ENCODE measurements at places on chromosomes 3 and 15. TPM values are rescaled to one million over a fixed set of nuclear protein-coding genes. Genes with fewer than 3 reads are reported as not detected.

Gene GOLGA8J
- not detected for polyA plus RNA-seq

Gene ZNF197
- polyA plus RNA-seq = 4.0 TPM

Gene CLSTN2
- polyA plus RNA-seq = 0.31 TPM

Gene MYL3
- not detected for polyA plus RNA-seq

Gene HYAL2
- 199 TPM for polyA plus RNA-seq

Gene ISL2
- 0.32 TPM for polyA plus RNA-seq

Gene FANCI
- 14.2 TPM for polyA plus RNA-seq

Gene FOXL2
- polyA plus RNA-seq = 0.59 TPM

Gene ACSBG1
- 5.4 TPM for polyA plus RNA-seq

Gene RLBP1
- 0.05 TPM for polyA plus RNA-seq

GRCh38 chr3:157381606-157382005 lies 55.0 kb upstream of the PTX3 start:
- DNase-seq = no peak

DNA sequence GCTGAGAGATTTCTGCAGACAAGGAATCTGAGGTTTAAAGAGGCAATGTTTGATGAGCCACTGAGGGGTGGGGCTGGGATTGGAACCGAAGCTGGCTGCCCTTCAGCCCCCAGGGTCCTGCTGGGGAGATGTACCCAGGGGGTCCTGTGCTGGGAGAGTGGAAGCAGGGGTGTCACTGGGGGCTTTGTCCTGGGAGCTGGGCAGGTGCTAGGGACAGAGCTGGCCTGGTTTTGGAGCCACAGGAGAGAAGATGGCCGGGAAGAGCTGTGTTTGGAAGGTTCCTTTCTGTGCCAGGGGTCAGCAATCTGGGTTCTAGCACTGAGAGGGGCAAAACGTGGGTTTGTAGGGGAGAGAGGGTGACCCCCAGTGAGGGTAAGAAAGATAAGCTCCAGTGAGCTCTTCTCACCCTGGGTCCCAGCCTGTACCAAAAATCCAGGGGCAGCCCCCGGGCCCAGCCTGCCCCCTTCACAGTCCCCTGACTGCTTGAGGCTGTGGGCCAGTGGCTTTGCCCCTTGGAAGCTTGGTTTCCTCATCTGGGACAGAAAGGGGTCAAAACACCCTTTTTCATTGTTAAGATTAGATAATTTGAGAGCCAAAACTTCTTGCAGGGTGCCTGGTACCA lies 69.6 kb downstream of the SMAD3 start:
- no peak for DNase-seq

GRCh38 chr15:75672646-75673425 lies 25.1 kb downstream of the SNX33 start:
- DNase-seq = no peak

DNA sequence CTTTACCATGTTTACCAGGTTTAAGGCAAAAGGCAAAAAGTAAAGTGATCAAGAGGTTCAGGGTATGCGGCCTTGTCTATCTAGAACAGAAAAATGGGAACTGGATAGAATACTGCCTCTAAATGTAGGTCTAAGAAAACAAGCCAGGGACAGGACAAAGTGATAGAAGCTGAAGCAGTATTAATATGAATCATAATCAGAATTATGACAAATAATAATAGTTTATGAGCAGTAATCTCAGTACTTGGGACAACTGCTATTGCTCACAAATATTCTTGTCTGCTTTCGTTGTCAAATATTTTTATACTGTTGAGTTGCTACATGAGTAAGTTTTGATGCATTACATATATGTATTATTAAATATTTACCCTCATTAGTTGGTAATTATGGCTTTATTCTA lies 356.9 kb upstream of the RBMS3 start:
- DNase-seq = no peak

- no peak for DNase-seq
These were observed 89.6 kb downstream of the TBL1XR1 start for GRCh38 chr3:177107461-177108239.

DNA sequence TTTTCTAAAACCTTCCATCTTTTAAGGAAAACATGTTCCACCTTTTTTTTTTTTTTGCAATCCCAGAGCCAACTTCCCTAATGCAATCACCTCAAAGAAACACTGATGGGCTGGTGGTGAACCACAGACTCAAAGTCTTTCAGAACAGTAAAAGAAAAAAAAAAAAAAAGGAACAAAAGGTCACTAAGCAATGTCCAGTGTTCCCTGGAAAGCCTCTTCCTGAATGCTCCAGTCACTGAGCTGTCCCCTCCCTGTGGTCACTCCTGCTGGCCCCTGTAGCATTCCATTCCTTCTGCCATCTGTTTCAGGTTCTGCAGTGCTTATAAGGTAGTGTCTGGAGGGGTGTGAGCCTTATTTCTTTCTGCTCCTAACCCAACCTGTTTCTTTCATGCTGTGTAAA lies 53.3 kb downstream of the AAGAB start:
- no peak for DNase-seq

DNA sequence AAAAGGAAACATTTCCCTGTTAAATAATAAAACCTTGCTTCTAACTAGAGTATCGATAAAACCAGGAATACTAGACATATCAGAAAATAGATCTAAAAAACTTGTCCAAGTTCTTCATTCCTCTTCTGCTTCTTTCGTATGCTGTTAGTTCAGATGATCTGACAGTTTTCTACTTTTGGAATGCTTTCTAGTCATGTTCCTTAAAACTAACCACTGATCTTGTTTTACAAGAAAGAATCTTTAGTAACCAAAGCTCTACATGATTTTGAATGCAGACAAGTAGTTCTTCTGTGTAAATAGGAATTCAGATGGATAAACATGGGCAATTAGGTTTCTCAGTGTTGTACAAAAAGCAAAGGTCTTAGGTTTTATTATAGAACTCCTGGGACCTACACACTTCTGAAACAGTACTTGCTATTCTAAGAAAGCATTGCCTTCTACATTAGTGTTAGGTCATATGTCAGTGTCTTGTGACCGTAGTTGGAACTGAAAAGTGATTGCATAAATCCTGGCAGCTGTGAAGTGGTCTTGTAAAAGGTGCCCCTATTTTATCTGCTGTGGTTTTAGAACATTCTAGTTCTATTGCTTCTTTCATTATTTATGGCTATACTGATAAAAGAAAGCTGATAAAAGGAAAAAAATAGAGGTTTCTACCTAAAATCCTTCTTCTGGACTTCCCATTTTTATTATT lies 40.7 kb downstream of the SNRK start:
- no peak for DNase-seq

GRCh38 chr3:17752436-17752835 lies 10.0 kb upstream of the TBC1D5 start:
- no peak for DNase-seq

DNA sequence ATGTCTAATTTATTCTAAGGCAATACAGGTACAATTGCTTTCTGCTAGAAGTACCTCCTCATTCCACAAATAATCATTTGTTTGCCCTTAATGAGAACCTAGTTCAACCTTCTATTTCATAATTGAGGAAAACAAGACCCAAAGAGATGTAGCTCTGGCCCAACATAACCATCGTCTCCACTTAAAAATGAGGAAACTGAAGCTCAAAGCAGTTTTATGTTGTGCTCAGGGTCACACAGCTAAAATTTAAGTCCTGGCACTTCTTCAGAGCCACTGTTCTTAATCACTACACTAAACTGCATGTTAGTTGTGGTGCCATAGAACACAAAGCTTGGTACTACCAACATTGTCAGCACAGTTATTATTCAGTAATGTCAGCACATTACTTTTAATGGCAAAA lies 108.0 kb downstream of the SERPINI1 start:
- DNase-seq = no peak

- no peak for DNase-seq
These were observed 259.3 kb downstream of the BBX start for GRCh38 chr3:107782054-107782453.

DNA sequence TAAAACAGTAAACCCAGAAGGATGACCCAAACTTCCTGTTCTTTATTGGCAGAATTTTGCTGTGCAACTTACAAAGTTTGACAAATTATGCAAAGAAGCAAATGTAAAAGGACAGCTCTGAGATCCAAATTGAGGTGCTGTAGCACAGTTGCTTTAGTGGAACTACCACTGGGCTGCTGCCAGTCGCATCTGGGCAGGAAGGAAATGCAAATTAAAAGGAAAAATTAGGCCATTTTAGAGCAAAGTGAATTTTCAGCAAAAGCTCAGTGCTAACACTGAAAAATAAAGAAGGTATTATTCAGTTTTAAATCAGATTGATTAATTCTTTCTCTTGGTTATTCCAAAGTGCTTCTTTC lies 104.5 kb downstream of the ZMAT3 start:
- no peak for DNase-seq

- DNase-seq = no peak
These were observed 13.2 kb downstream of the TKT start for GRCh38 chr3:53242642-53243041.

DNA sequence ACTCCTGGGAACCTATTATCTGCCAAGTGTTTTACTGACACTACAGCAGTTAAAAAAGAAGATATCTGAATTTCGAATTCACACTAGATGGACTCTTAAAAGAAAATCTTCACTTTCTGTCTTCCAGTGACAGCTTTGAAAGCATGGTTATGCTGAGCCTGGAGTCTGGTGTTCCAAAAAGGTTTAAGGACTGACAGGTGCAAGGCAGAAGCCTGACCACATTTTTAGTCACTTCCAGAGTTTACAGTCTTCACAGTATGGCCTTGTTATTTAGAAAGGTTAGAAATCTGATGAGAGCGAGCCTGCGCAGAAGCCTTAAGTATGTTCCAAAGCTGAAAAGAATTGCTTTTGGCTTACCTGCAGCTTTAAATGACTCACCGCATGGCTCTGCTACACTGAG lies 59.9 kb downstream of the ETV5 start:
- no peak for DNase-seq

DNA sequence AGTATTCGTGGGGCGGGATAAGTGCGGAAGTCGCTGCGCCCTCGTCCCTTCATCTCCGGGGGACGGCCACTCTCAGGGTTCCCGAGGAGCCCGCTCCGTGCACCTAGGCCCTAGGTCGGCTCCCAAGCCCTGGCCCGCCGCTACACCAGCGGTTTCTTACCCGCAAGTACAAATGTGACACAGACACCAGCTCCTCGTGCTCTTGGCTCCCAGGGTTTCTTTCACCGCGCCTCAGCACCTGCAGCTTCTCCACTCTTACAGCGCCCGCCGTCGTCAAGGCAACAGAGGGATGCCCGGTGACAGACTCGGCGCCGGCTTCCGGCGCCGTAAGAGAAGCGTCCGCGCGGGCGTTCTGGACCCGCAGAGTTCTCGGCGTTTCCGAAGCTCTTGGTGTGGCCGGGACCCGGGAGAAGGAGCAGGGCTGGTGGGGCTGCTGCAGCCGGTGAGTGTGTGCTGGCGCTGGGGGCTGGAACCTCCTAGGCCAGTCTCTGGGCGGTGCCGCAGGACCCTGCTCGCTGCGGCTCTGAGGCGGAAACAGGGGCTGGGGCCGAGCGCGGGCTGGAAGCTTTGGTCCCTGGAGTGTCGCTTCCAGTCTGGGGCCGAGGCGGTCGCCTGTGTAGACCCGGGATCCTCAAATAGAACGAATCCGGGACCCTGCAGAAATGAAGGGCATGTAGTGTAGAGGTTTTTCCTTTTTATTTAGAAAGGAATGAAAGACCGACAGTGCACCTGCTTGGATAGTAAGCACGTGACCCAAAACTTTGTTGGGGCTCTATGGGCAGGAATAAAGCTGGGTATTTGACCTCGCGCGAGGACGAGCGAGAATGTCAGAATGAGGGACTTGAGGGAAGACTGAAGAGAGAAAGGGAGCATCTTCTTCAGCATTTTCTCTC lies 155.4 kb upstream of the GOLGA6L4 start:
- no peak for DNase-seq

- no peak for DNase-seq
These were observed 74.0 kb upstream of the RARB start for GRCh38 chr3:25354071-25354470.

DNA sequence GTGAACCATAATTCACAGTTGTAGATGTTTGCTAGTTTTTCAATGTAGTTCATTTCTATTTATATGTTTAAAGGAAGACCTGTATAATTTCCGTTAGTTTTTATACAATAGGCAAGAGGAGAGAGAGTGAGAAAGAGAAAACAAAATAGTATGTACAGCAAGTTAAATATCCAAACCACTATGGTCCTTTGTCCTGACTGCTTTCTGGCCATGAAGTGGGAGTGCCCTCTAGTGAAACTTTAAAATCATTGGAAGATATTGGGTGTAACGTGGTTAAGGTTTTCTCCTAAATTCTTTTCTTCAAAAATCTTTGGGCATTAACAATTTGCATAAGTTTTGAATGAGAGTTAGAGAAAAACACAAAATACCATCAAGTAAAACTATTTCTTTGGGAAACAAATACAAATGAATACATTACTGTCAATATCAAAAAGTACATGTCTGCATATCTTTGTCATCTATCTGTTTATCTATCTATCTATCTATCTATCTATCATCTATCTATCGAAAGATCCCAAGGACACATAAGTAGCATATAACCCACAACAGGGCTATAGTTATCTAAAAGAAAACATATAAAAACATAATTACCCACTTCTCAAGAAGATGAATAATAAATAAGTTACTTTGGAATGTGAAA lies 534.6 kb upstream of the ATP11B start:
- DNase-seq = no peak

DNA sequence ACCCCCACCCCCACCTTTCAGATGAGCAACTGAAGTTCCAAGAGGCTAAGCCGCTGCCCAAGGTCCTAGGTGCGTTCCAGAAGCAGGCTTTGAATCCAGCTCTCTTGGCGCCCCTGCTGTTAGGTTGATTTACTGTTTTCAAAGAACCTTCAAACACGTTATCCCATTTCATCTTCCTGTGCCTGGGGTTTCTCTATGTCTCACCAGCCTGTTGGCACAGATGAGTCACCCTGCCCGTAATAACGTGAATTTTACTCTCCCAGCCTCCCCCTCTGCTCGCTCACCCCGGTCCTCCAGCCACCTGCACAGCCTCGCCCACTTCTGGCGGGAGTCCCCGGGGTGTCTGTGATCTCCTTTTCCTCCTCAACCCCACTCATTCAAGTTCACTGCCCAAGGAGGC lies 13.0 kb upstream of the TSEN2 start:
- no peak for DNase-seq

- peak; percentile 98 for DNase-seq
These were observed at the start of gene SLC33A1 for GRCh38 chr3:155854141-155854940. Gene SLC33A1, minus strand, starts transcription at chr3:155854427. Its CDS starts 430 bp downstream, at chr3:155853997.

DNA sequence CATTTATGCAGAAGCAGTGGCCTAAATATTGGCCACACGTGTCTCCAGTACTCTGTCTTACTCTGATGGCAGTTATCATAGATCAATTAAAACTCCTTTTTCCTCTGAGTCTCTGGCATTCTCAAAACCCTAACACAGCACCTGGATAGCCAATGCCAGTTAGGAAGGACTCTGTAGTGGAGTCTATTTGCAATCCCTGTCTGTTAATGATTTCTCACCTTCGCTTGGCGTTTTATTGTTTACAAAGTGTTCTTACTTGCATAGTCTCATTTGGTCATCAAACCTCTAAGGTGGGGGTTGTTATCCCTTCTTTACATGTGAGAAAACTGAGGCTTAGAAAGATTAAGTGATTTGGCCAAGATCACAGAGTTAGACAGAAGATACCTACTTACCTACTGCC lies 258.8 kb downstream of the IL5RA start:
- no peak for DNase-seq

- no peak for DNase-seq
These were observed 37.7 kb downstream of the PDIA5 start for GRCh38 chr3:123104550-123104949.

GRCh38 chr3:146967783-146968182 lies 362.6 kb upstream of the PLSCR5 start:
- DNase-seq = no peak

GRCh38 chr15:71294911-71295602 lies 179.8 kb downstream of the THSD4 start:
- DNase-seq = peak; percentile 7

GRCh38 chr3:140308535-140308934 lies 369.3 kb upstream of the TRIM42 start:
- DNase-seq = no peak
